ENCODE measurements at places on chromosomes 12 and 14.

DNA sequence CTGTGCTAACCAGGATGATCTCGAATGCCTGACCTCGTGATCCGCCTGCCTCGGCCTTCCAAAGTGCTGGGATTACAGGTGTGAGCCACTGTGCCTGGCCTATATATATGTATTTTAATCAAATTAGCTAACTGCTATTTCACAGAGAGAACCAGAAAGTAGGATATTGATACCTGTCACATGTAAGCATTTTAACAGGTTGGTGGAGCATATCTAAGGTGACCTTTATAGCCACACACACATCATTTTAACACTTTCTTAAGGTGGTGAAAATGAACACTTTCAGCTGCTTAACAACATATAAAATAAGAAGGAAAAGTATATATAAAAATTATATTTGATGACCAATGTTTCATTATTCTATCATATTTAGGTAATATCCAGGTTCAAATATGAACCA is 57.0 kb upstream of the ATF7IP start:
- no peak for DNase-seq

DNA sequence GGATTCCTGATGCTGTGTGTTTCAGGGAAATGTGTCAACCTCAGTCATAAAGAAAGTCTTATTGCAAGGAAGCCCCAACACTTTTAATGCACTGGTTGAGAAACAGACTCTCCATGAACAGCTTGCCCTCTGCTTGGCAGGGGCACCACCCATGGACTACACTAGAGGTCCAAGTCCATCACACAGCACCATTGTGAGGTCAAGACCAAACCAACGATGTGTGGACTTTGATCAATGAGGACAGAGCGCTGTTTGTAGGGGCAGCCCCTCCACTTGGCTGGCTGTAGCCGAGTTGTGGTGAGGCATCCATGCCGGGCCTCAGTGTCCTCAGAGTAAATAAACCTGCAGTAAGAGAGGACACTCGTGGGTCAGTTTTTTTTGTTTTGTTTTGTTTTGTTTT is 29.8 kb downstream of the ZFYVE21 start:
- DNase-seq = no peak

GRCh38 chr14:23557521-23557920 is 1.4 kb downstream of the THTPA start:
- DNase-seq = no peak

GRCh38 chr14:80981673-80982072 is 26.3 kb downstream of the TSHR start:
- no peak for DNase-seq

DNA sequence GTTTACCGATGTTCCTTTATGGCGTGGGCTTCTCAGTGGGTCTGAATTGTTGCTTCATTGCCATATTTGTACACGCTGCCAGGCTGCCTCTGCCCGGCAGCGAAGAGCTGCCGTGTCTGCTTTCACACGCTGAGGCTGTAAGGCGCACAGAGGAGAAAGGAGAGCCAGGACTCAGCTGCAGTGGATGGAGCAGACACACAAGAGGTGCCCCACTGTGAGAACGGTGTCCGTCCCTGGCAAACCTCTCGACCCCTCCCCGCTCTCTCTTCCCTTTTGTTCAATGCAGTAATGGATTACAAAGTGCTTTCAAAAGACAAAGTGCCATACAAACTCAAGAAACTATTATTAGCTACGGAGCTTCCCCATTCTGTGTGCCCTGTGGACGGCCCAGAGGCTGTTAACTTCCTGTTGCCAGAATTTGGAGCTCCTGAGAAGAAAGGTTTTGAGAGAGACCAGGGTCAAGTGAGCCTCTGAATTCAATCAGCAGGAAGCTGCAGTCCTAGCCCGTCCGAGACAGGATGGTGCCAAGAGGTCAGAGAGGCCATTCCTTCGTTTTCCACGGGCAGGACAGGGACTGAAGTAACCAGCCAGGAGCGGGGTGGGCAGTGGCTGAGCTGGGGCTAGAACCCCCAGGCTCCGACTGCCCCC is 15.8 kb downstream of the CCND2 start:
- DNase-seq = no peak

- no peak for DNase-seq
Observed at GRCh38 chr12:98470469-98471082, 44.8 kb upstream of the TMPO start.

All from NCI-H1092 treated with DMSO at 0.1 percent for 48 hours (cell line).